ENCODE measurements at places on chromosomes 11 and 22. TPM values are rescaled to one million over a fixed set of nuclear protein-coding genes. Genes with fewer than 3 reads are reported as not detected.

GRCh38 chr11:64516226-64516625, 74.8 kb upstream of the SLC22A12 start:
- peaks cover 18% of the 10 kb centered on the region for H3K36me3 ChIP-seq
- no peak for DNase-seq
- peaks cover 3% of the 10 kb centered on the region for H3K27me3 ChIP-seq
- H3K27ac ChIP-seq, result no peak overlapping the region
- peaks cover 5% of the 10 kb centered on the region for H3K4me1 ChIP-seq

- H3K27ac ChIP-seq, result no peak overlapping the region
- H3K4me1 ChIP-seq, result no peaks in the 10 kb centered on the region
- DNase-seq, result no peak
- H3K4me3 ChIP-seq, result no peak overlapping the region
- no peaks in the 10 kb centered on the region for H3K27me3 ChIP-seq
These were observed 478.2 kb downstream of the BUD13 start for GRCh38 chr11:116294630-116295029.

- peak within 1 kb of the TSS; percentile 52 for H3K4me3 ChIP-seq
- H3K27me3 ChIP-seq, result peaks cover 15% of the 10 kb centered on the region
- peak; percentile 41 for DNase-seq
- H3K4me1 ChIP-seq, result peaks cover 7% of the 10 kb centered on the region
These were observed at the start of gene FGF4 for GRCh38 chr11:69775163-69775755. FGF4 (minus strand) TSS chr11:69775341; CDS start chr11:69775084, 257 bp downstream.

MS4A6E gene
- total RNA-seq, result not detected

DNA sequence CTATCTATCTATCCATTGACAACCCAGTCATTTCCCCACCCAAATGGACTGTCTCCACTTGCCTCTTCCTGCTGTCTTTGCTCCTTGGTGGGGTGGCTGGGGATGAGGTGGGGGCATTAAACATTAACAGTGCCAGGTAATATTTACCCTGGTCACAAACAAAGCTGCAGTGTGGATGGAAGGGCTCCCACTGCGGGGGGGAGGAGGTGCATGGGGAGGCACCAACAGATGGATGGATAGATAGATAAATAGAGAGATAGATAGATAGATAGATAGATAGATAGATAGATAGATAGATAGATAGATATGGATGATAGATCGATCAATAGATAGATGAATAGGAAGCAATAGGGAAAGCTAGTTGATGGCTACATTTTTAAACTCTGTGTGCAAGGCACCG, 2.3 kb upstream of the FXYD2 start:
- H3K27ac ChIP-seq, result no peak overlapping the region
- peaks cover 13% of the 10 kb centered on the region for H3K4me1 ChIP-seq
- H3K27me3 ChIP-seq, result peaks cover 12% of the 10 kb centered on the region
- H3K4me3 ChIP-seq, result no peak overlapping the region

CDC42BPG gene
- total RNA-seq, result 2.3 TPM

DNA sequence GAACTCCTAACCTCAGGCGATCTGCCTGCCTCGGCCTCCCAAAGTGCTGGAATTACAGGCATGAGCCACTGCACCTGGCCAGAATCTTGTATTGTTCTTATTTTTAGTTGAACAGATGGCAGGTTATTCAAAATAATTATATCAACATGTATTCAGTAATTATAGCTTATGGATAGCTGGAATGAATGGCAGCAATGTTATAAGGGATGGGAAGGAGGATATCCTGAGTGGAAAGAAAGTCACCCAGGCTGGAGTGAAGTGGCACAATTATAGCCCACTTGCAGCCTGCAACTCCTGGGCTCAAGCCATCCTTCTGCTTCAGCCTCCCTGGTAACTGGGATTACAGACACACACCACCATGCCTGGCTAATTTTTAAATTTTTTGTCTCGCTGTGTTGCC, 88.1 kb downstream of the MED15 start:
- H3K36me3 ChIP-seq, result no peaks in the 10 kb centered on the region
- peaks cover 4% of the 10 kb centered on the region for H3K27me3 ChIP-seq
- peaks cover 4% of the 10 kb centered on the region for H3K4me1 ChIP-seq
- H3K4me3 ChIP-seq, result no peak overlapping the region
- DNase-seq, result no peak

DNA sequence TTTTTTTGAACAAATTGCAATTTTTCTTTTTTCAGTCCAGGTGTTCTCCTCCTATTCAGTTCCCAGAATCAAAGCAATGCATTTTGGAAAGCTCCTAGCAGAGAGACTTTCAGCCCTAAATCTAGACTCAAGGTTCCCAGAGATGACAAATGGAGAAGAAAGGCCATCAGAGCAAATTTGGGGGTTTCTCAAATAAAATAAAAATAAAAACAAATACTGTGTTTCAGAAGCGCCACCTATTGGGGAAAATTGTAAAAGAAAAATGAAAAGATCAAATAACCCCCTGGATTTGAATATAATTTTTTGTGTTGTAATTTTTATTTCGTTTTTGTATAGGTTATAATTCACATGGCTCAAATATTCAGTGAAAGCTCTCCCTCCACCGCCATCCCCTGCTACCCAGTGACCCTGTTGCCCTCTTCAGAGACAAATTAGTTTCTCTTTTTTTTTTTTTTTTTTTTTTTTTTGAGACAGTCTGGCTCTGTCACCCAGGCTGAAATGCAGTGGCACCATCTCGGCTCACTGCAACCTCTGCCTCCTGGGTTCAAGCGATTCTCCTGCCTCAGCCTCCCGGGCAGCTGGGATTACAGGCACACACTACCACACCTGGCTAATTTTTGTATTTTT, 6.2 kb upstream of the UBE4A start:
- H3K27ac ChIP-seq, result no peak overlapping the region
- H3K27me3 ChIP-seq, result no peaks in the 10 kb centered on the region
- no peak for DNase-seq
- no peaks in the 10 kb centered on the region for H3K4me1 ChIP-seq
- H3K36me3 ChIP-seq, result no peaks in the 10 kb centered on the region

- DNase-seq, result no peak
- no peak overlapping the region for H3K4me3 ChIP-seq
- H3K4me1 ChIP-seq, result peaks cover 2% of the 10 kb centered on the region
- no peak overlapping the region for H3K27ac ChIP-seq
- no peaks in the 10 kb centered on the region for H3K36me3 ChIP-seq
These were observed 14.2 kb downstream of the TMEM121B start for GRCh38 chr22:17106785-17107546.

DNA sequence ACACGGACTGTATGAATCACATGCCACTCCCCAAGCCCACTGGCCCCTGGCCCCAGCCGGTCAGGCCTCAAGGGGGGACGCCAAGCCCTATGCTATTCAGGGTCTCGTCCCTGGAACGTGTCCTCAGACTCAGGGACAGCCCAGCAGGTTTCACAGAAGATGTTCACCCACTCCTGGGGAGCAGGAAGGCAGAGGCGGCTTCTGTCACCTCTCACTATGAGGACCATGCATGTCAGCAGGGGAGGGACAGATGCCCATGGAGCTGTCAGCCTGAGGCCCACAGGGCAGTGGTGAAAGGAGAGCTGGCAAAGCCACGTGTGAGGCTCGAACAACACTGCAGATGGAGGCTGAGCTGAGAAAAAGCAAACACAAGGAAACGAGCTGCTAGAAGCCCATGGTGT, 192.0 kb downstream of the SHANK2 start:
- H3K4me1 ChIP-seq, result no peaks in the 10 kb centered on the region
- no peak for DNase-seq
- no peak overlapping the region for H3K27ac ChIP-seq
- no peaks in the 10 kb centered on the region for H3K36me3 ChIP-seq

NLRP10 gene
- not detected for total RNA-seq

OR6T1 gene
- not detected for total RNA-seq

DCDC1 gene
- total RNA-seq, result 0.47 TPM

DNA sequence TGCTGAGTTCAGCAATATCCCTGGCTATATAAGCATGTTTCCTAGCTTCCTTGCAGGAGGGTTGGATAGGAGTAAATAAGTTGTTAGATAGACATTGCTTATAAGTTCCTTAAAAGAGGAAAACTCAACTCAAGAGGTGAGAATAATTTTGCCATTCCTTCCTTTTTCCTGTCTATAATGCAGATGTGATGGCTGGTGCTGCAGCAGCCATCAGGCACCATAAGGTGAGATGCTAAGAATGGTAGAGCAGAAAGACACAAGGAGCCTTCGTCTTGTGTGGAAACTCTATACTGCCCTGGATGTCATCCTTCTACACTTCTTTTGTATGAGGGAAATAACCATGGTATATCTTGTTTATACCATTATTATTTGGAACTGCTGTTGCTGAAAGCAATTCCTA, 74.5 kb upstream of the GRK3 start:
- peaks cover 25% of the 10 kb centered on the region for H3K4me1 ChIP-seq
- peaks cover 15% of the 10 kb centered on the region for H3K36me3 ChIP-seq
- no peak overlapping the region for H3K4me3 ChIP-seq
- H3K27me3 ChIP-seq, result peaks cover 14% of the 10 kb centered on the region

BRMS1 gene
- 44.0 TPM for total RNA-seq

DNA sequence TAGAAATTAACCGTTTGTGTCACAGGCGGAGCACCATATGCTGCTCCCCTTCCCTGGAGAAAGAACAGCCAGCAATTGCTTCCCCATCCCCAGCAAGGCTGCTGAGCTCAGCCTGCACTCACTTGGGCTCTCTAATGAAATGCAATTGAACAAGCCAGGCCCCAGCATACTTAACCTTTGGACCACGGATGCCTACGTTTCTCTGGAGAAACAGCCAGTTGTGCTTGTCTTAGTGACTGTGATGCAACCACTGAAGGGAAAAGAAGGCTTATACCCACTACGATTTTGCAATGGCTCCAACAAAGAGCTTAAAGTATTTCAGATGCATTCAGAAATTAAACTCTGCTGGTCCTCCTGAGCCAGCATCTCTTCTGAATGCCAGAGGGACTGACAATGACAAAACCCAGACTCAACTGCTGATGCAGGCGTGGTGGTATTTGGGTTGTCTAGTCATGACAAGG, 51.3 kb upstream of the SESN3 start:
- H3K36me3 ChIP-seq, result no peaks in the 10 kb centered on the region
- peak; percentile 50 for DNase-seq
- H3K27ac ChIP-seq, result peak overlapping the region; percentile 96
- H3K27me3 ChIP-seq, result peaks cover 9% of the 10 kb centered on the region
